ENCODE measurements at places on chromosomes 11 and 22. TPM values are rescaled to one million over a fixed set of nuclear protein-coding genes. Genes with fewer than 3 reads are reported as not detected.

GRCh38 chr11:73323464-73323863, 15.4 kb downstream of the ARHGEF17 start:
- DNase-seq: peak; percentile 50

OR51B5 gene
- total RNA-seq: not detected

DNA sequence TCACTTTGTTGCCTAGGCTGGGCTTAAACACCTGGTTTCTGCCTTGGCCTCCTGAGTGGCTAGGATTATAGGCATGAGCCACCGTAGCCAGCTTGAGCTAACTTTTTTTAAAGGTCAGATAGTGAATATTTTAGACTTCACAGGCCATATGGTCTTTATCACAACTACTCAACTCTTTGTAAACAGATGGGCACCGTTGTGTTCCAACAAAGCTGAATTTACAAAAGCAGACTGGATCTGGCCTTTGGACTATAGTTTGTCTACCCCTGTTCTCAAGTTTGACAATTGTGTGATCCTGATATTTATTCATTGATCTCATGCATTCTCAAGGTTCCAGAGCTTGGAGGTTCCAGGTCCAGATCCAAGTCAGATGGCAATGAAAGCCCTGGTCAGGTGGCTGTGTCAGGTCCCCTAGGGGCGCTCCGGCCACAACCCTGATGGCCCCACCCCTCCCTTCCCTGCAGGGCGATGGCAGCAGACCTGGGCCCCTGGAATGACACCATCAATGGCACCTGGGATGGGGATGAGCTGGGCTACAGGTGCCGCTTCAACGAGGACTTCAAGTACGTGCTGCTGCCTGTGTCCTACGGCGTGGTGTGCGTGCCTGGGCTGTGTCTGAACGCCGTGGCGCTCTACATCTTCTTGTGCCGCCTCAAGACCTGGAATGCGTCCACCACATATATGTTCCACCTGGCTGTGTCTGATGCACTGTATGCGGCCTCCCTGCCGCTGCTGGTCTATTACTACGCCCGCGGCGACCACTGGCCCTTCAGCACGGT, 15.8 kb downstream of the P2RY2 start:
- DNase-seq: peak; percentile 1

DNA sequence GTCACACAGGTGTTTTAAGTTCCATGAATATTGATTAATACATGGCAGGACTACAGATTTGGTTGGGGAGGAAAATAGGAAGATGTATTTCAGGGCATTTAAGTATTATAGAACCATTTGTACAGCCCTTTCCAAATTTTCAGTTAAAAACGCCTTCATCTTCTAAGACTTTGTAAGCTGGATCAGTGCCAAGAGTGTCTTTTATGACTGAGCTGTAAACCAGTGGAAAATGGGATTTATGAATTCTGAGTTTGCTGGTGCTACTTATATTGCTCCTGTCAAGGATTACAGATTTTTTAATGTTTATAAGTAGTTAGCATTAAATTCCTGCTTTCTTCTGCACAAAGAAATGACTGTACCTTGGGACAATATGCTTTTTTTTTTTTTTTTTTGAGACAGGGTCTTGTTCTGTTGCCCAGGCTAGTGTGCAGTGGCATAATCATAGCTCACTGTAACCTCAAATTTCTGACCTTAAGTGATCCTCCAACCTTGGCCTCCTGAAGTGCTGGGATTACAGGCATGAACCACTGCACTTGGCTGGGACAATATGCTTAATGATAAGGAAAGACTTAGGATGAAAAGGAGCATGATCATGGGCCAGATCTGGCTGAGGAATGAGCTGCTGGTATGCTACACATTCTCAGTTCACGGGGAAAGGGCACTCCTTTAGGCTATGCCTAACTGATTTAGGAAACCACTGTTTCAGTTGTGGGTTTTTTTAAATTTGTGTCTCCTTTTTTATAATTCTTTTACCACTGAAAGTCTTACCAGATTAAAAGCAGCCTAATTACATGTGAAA, 113.6 kb upstream of the MTNR1B start:
- DNase-seq: no peak

- no peak for DNase-seq
These were observed 55.2 kb downstream of the MACROD1 start for GRCh38 chr11:64110465-64111375.

WBP2NL gene
- total RNA-seq: not detected

DNA sequence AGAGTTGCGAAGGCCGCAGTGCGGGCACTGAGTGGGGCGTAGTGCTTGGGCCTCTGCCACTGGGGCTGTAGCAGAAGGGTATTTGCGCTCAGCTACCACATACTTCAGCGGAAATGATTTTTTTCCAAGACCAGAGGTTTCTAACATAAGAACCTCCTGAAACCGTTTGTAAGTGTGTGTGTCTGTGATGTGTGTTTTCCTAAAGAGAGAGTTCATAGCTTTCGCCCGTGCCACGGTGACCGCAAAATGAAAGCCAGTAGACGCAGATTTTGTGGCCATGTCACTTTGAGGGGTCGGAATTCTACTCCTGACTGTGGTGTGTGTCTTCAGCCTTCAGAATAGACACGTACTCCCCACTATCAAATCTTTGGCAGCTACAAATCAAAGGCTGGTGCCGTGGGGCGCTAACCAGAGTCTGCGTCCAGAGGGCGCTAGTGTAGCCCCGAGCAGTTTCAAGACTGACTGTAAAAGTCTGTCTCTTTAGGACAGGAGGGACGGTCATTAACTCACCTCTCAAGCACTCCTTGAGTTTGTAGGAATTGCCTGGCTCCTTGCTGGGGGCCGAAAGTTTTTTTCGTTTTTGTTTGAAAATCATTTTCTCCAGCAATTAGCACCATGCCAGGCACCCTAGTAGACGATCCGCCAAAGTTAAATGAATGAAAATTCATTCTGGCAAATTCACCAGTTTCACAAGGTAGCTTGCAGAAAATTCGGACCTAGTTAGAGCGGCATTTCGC, 2.5 kb upstream of the CALCA start:
- DNase-seq: peak; percentile 77

DNA sequence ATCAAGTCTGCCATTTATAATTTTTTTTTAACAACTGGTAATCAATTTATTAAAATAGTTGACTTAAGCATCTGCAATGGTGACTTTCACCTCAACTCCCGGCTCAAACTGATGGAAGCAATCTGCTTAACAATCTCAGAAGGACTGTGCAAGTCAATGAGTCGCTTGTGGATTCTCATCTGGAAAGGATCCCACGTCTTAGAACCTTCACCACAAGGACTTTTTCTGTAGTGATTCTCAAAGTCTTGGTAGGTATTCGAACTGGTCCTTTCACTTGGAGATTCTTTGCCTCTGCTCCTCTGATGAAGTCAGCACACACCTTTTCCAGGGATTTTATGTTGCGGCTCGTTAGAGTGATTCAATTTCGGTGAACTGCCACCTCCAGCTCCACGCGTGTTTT, 7.3 kb downstream of the RSF1 start:
- DNase-seq: no peak

OR8G5 gene
- not detected for total RNA-seq

GRCh38 chr11:124069429-124070401, 28.6 kb upstream of the OR10G7 start:
- peak; percentile 61 for DNase-seq

DNA sequence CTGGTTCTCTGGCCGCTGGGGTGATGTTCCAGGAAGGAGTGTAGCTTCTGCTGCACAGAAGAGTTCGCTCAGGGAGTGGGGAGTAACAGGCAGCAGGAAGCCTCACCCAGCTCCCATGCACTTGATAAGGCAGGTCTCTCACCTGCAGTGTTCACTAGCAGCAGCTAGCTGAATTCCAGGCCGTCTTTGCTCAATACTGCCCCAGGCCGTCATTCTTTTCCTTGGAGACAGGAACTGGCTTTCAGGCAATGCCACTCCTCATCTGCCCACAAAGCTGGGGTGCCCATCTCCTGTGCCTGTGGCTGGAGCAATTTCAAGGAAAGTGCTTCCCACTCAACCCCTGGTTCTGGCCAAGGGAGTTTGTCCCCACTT, 66.1 kb downstream of the ARHGAP42 start:
- DNase-seq: peak; percentile 41

- DNase-seq: no peak
These were observed 156.4 kb downstream of the SWAP70 start for GRCh38 chr11:9820260-9820659.

- no peak for DNase-seq
These were observed 6.5 kb upstream of the APOBEC3H start for GRCh38 chr22:39090426-39091064.
